HT-29 (cell line): ENCODE measurements at places on chromosomes 5 and 9. TPM values are rescaled to one million over a fixed set of nuclear protein-coding genes. Genes with fewer than 3 reads are reported as not detected.

DNA sequence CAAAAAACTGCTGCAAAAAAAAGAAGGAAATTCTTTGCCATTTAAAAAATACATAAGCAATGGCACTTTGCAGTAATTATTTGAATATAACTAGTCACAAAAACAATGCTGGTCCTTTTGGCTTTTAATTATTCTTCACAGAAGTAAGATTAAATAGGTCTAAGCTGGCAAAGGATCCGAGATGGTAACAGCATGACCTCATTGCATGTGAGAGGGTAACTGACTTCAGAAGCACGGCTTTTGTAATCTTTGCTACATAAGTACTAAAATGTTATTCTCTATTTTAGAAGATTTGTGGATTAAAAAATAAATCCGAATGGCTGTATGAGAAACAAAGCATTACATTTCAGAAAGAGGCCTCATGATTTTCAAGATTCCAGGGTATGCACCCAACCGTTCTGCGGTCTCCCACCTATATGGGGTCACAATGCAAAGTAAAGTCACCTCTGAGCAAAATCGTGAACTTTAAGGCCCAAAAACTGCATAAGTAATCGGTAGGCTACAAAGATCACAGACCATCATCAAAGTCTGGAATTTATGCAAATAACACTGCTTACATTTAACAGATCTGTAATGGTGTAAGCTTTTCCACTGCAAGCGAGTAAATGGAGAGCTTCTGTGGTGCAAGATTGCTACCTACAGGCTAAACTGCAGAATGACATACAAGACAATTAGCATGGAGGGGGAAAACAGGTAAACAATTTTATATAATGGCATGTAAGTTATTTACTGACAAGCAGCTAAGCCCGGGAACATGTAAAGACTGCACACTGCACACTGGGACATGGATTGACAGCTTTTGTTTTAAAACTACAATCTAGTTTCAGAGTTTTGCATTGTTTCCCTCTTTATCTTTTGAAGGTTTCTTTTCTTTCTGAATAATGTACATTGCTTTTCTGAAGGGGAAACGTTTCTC lies 231.6 kb downstream of the SLF1 start:
- DNase-seq = peak; percentile 45

PRR7 gene
- 69.3 and 86.7 TPM in 2 replicates for total RNA-seq

SPATA31E1 gene
- not detected in 2 replicates for total RNA-seq

GRCh38 chr5:145540375-145540774 lies 294.8 kb downstream of the PRELID2 start:
- no peak for DNase-seq

GRCh38 chr5:79703381-79703645 lies 13.7 kb downstream of the CMYA5 start:
- DNase-seq = no peak

DNA sequence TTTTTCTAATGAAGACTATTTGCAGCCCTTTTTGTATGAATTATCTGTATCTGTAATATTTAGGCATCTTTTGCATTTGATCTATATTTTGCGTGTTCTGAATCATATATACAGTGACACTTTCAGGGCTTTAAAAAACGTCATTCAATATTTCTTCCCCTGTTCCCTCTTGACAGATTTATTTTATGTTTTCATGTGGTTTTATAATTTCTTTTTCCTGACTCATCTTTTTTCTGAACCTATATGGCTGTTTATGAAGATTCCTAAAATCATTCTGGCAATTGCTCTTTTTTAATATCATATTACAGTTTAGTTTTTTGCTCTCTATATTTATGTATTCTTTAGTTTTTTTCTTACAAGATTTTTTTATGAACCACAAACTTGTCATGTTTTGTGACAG lies 67.6 kb downstream of the SMARCA2 start:
- no peak for DNase-seq

DNA sequence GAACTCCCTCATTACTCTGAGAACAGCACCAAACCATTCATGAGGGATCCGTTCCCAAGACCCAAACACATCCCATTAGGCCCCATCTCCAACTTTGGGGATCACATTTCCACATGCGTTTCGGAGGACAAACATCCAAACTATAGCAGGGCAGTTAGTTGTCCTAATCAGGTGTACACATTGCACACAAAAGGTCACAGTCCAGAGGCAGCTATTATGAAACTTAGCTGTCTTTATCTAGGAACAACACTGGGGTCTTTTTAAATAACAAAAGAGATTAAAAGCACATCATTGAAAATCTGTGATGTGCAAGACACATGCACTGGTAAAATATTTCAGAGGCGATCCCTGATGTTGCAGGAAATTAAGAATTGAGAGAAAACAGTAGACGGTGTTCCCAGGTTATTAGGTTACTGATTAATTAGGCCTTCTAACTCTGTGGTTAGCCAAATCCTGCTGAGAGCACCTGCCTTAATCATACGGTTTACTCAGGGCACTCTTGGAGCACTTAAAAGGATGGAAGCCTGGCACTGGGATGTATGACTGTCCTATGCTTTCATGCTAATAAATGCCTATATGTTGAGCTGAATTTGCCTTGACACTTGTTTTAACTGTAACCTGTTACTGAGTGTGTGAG lies 1574.5 kb upstream of the WWC1 start:
- DNase-seq = no peak

DNA sequence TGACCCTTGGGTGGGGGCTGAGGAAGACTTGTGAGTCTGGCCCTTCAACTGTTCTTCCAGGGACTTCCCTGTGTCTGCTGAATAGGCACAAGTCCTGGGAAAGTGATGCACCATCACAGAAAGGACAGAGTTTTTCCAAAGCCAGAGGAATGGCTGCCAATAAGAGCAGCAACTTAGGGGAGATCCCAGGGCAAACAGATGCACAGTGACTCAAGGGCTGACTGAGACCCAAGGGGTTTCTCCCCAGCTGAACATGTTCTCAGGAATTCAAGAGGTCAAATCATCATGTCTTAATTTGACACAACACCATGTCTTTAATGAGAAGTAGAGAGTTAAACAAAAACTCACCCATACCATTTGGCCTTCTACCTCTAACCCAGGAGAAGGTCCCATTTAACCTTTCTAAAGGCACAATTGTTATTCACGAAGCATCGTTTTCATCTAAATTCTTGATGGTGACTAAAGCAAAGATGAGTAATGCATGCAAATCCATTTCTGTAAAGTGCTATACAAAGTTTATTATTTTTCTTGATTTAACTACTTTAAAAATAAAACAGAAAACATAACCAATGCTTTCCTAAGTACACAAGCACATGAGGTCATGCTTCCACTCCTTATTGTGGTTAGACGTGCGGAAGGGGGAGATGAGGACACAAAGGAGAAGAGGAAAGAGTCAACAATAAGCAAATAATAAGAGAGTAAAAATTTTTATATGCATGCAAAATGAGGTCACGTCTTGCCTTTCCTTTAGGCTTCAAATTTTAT lies 324.1 kb downstream of the PLK2 start:
- DNase-seq = no peak

TCOF1 gene
- 83.9 and 85.7 TPM in 2 replicates for total RNA-seq
